Activated CD8-positive, alpha-beta T cell treated with anti-CD3 and anti-CD28 coated beads, Interleukin-2, amount 10 ng/mL, durations not matched to agents 7 days and 5 days (primary cell): ENCODE measurements at places on chromosomes 11 and 22.

DNA sequence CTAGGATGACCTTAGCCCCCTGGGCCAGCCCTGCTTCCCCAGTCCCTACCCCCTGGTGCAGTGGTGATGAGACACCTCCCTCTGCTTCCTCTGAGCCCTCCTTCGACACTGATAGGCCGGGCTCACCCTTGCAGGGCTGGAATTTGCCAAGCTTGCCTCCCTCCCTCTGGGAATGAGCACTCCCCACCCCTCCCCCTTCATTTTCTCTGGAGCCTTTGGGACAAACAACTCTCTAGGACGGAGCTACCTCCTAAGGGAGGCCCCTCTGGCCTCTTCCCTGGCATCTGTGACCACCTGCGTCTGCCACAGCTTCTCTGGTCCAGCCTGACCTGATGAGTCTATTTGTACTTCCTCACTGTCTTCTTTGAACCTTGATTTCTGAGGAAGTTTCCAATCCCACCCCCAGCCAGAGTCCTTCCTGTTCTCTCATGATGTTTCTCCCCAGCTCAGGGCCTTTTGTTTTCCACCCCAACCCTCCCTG, 53.3 kb upstream of the ADA2 start:
- no peak for DNase-seq

GRCh38 chr22:18078329-18079041, 695 bp downstream of the PEX26 start:
- DNase-seq = peak; percentile 62

- no peak for DNase-seq
Measured at GRCh38 chr11:30454111-30454510, 131.2 kb downstream of the ARL14EP start.

GRCh38 chr11:110761991-110762390, 49.8 kb upstream of the ARHGAP20 start:
- DNase-seq = no peak

DNA sequence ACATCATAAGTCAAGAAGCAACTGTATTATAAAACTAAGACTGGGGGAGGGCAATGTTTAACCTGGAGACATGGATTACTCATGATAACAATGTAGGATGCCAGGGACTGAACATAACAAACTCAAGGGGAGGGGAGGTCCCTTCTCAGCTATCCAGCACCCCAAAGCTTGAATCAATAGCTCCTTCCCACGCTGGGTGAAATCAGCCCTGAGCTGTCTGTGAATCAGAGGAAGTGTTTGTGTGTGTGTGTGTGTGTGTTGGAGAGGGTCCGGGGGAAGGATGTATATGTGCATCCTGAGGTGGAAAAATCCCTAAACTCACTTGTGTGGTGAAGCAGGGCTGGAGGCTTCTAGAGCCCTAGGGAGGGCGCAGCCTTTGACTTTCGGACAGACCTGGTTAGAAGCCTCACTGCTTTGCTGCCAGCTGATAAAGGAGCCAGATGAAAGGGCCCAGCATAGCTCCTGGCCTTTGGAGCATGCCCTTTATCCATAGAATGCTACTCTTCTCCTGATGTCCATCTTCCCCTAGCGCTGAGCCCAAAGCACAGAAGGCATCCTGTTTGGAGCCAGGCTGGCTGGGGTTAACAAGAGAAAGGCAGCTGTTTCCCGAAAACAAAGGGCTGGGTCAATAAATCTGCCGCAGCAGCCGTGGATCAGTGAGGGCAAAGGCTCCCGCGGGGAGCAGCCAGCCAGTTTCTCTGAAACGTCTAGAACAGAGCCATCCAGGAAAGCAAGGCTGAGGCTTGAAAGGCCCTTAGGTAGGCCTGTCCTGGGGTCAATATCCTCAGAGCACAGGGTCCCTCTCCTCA, 35.8 kb downstream of the TNKS1BP1 start:
- DNase-seq = no peak

DNA sequence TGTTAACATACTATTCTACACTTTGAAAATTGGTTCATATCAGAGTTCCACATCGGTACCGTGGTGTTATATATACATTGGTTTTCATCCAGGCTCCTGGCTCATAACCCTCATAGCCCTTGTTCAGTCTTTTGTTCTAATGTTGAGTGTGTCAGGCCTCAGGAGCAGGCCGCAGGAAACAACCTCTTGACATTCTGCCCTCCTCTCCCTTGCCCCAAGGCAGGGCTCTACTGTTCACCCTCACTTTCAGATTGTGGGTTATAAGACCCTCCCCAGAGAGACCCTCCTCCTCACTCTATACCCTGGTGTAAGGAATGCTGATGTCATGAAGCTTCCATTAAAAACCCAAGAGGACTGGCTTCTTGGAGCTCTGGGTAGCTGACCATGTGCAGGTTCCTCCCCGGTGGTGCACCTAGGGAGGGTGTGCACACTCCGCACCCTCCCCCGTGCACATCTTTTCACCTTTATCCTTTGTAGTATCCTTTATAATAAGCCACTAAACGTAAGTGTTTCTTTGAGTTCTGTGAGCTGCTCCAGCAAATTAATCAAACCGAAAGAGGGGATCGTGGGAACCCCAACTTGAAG, 12.1 kb downstream of the SSH3 start:
- no peak for DNase-seq

DNA sequence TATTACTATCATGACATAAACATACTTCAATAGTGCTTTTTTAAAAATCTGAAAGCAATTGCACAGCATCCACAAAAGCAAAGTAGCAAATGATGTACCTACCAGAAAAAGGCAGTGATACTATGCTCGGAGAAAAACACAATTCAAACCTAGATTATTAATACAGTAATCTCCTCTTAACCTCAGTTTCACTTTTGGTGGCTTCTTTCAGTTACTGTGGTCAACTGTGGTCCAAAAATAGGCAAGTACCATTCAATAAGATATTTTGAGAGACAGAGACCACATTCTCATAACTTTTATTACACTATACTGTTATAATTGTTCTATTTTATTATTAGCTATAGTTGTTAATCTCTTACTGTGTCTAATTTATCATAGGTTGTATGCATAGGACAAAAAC, 20.8 kb downstream of the KCNA4 start:
- no peak for DNase-seq

GRCh38 chr11:70504246-70505020, 106.1 kb downstream of the CTTN start:
- no peak for DNase-seq

- no peak for DNase-seq
Measured at GRCh38 chr11:8697054-8697453, 14.5 kb downstream of the RPL27A start.

GRCh38 chr11:2804701-2805387, 80.7 kb downstream of the CDKN1C start:
- no peak for DNase-seq

GRCh38 chr11:120208777-120209176, 2.1 kb upstream of the OAF start:
- no peak for DNase-seq

DNA sequence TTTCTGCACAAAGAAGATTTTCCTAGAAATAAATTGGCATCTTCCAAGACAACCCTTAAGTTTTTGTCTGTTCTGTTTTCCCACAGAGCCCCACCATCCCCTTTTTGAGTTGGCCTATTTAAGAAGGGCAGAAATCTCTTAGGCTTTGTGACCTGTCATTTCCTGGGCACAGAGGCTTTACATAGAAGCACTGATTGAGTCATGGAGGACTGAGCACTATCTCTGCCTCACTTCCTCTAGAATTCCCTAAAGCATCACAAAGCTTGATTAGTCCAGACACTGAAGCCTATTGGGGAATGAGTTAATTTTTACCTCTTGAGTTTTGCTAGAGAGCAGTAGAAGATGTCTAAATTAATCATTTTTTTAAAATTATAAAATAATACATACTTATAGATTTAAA, 25.4 kb downstream of the TRIM44 start:
- DNase-seq = no peak

- DNase-seq = peak; percentile 67
Measured at GRCh38 chr22:38203090-38203810, 1.5 kb downstream of the MAFF start.

DNA sequence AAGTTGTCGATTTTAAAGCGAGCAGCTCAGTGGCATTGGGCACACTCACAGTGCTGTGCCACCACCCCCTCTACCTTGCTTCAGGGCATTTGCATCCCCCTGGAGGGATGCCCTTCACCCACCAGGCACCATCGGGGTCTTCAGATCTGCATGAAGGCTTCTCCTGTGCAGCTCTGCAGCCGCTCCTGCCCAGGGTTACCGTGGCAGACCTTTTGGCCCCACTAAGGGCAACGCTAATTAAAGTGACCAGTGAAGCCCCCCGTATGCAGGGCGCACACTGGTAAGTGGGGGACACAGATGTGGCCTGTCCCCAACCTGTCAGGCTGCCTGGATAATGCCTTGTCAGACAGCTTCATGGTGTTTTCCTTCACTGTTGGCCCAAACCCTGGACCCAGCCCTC, 1117.7 kb downstream of the BRD1 start:
- no peak for DNase-seq

- DNase-seq = no peak
Measured at GRCh38 chr22:44042249-44043218, 18.4 kb downstream of the PARVB start.

DNA sequence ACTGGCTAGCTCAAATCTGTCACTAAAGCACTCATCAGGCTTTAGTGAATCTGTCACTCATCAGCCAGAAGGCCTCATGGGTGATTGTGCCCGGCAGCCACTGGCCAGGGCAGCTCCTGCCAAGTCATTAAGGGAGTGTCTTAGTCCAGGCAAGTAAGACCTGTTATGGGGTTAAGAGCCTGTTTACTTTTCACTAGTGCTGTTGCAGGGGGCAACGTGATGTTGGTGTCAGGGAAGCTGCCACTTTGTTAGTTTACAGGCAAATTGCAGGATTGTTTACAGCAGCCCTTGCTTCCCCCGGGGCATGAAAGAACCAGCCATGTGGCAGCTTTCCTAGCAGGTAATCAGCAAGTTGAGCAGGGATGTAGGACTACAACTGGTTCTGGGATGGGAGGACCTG, 155.6 kb upstream of the NCAM1 start:
- DNase-seq = no peak

DNA sequence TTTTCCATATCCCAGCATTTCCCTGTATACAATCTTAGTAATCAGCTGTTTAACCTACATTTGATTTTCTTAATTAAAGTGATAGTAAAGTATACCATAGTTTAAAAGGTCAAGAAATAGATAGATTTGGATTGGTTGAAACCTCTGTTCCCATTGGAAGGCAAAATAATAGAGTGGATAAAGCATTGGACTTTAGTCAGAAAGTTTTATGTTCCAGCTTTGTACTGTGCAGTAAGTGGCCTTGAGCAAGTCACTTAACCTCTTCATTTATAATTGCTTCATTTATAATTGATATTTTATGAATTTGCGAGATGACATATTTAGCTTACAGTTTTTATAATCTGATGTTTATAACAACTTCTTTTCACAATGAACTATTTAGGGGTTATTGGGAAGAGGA, 3.6 kb downstream of the ZFP91 start:
- no peak for DNase-seq

DNA sequence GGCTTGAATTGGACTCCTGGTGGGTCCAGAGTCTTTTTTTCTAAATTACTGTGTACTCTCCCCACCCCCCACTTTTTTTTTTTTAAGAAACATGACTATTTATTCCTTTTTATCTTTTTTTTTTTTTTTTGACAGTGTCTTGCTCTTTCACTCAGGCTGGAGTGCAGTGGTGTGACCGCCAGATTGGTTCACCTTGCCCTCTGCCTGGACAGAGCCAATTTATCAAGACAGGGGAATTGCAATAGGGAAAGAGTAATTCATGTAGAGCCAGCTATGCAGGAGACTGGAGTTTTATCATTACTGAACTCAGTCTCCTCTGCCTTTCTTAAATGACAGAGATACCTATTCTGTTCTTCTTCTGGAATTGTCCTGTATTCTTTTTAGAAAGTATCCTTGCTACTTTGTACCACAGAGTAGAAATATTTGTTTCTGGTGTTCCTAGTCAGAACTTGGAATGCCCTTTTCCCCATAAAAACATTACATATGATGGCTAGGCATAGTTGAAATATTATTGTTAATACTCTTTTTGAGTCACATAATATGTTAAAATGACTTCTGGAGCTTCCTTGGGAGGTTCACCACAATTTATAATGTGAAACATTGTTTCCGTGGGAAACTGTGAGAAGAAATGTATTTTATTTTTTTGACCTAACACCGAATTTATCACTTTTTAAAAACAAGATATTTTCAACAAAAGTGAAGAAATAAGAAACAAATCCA, 95.6 kb downstream of the UVRAG start:
- DNase-seq = no peak

- no peak for DNase-seq
Measured at GRCh38 chr11:67469508-67469811, 409 bp upstream of the TMEM134 start.
